C1 segment of cervical spinal cord (tissue), 14 donors: ENCODE measurements at places on chromosomes 7 and 10.

DNA sequence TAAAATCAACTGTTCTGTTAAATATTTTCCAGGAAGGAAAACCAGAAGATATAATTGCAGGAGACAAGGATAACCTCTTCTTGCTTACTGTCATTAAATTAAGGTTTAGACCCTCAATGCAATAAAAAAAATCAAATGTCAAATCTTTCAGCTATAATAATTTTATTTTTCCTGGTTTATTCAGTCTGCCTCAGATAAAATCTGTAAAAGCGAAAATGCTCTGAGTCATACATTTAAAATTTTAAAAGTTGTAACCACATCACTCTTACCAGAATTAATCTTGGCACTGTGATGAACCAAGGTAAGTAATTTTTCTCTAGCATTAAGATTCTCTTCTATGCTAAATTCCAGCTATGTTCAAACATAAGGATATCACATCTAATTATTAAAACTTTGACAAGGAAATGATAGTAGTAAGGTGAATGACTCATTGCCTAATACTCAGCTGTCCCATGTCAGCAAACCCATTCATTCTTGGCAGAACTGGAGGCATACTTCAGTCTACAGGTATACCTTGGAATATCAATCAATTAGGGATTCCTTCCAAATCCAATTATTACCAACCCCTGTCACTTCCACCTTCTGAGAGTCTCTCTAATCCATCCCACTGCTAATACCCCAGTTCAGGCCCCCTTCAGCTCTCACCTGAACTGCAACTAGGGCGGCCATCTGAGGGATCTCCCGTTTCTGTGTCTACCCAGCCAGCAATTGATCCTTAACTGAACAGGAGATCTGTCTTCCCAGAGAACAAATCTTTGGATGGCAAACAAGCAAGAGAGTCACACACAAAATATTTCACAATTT is 434.1 kb downstream of the GRM8 start:
- no peak for DNase-seq

DNA sequence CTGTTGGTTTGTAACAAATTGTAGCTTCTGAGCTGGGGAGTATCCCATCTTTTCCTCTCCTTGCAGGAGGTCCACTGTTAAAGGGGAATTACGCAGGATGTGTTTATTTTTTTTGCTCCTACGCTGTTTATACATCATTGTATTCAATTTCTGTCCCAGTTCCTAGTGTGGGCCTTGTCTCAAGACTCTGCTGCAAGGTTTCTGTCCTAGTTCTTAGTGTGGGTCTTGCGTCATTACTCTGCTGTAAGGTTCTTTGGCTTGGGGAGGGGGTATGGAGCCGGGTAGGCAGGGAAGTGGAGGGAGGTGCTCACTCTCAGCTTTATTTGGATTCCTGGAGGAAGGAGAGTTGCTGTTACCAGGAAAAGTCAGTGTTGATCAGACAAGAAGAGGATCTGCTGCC is 64.0 kb upstream of the TRIM8 start:
- no peak for DNase-seq

DNA sequence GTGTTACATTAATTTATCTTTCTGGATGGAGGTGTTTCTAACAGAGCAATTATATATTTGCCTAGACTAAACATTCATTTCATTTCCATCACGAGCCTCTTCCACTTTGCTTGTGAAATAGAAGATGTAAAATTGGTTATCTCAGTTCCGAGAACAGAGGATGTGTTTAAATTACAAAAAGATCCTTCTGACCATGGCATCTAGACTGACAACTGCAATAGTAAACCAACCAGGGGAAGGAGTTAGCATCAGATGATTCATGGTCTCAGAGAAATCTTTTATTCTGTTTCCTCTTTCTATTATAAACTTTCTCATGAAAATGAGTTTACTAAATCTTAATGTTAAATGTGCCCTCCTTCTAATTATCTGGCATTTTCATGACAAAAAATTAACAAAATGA is 149.8 kb upstream of the WDR11 start:
- no peak for DNase-seq

DNA sequence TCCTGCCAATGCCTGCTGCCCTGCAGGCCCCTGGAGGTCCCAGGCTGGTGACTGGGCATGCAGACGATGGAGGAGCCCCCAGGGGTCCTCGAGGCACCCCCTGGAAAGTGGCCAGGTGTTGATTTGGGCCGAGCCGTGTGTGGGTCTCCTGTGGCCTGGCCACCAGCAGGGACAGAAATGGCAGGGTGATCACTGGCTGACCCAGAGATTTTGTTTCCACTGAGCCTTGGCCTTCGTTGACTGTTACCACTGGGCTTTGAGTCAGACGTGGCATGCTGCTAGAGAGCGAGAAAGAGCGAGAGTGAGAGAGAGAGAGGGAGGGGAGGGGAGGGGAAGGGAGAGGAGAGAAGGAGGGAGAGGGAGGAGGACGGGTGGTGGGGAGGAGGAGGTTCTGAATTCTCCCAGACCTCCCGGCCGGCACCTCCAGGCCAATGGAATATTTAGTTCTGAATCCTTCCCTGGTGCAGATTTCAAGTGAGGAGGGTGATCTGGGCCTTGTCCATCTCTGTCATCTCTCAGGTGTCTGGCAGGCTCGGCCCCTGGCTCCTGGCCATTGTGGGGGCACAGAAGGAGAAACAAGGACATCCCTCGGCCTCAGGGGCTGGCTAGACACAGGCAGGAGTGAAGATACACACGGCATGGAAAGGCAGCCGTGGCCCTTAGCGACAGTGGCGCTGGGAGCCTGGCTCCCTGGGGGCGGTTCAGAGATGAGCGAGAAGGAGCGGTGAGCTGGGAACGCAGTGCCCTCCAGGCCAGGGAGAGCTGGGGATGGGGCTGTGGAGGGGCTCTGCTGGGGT is 58.2 kb downstream of the GLRX3 start:
- DNase-seq = no peak

- no peak for DNase-seq
These were observed 3.8 kb downstream of the TRPV6 start for GRCh38 chr7:142881586-142882337.

DNA sequence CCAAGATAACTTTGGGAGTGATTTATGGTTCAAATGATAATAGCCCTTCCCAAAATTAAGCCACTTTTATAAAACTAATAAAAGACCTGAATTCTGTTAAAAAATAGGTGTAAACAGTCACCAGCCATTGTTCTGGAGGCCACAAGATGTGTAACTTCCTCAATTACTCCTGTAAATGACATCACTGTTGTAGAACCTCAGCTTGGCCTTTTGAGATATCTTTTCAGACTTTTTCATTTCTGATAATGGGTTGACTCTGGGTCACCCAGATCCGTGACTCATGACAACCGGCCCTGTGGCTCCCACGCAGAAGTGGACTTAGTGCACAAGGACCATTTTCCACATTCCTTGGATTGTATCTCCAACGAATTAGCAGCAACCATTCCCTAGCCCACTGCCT is 106.6 kb downstream of the DKK1 start:
- DNase-seq = no peak

GRCh38 chr7:70590126-70590854 is 541.7 kb upstream of the GALNT17 start:
- no peak for DNase-seq

DNA sequence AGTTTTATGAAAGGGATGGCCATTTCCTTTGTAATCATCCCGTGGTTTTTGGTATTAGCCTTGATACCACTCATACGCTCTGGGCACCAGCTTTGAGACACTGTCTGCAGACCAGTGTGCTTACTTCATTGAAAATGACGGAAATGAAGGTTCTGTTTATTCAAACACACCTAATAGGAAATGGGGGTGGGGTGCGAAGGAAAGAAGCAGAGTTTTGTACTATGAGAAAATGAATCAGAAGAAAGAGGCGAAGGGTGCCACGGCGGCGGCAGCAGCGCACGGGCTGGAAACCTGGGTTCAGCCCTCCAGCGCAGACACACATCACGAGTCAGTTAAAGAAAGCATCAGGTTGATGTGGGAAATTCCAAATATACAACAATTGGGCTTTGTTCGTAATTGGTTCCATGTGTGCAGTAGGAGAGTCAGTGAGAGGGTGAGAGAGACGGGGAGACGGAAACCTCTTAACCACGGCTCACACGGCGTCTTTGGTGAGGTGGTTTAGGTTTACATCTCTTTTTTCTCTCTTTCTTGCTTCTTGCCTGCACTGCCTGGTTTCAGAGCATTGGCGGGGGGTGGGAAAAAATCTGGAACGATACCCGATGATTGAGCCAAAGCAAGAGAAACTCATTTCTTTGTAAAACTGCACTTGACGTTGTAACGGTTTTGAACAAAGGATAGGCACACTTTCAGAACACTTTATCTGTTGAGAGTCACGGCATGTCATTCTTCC is 321.2 kb downstream of the FRMD4A start:
- no peak for DNase-seq

DNA sequence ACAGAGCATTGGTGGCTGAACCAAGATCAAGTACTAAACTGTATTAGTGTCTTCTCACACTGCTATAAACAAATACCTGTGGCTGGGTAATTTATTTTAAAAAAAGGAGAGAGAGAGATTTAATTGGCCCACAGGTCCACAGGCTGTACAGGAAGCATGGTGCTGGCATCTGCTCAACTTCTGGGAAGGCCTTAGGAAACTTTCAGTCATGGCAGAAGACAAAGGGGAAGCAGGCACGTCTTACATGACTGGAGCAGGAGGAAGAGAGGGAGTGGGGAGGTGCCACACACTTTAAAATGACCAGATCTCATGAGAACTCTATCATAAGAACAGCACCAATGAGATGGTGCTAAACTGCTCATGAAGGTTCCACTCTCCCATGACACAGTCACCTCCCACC is 95.2 kb upstream of the JCAD start:
- no peak for DNase-seq

DNA sequence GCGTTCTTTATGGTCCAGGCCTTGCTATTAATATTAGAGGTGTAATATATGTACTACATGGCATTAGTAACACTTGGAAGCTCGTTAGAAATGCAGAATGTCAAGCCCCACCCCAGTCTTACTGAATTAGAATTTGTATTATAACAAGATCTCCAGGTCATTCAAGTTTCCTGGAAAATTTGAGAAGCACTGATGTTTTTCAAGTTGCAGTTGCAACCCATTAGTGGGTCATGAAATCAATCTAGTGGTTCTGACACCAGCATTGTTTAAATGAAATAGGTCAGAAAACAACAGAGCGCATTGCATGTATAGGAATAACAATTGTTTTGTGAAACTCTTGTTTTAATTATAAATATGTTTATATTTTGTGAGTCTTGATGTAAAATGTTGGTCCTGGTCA is 28.8 kb upstream of the MICU1 start:
- DNase-seq = no peak

DNA sequence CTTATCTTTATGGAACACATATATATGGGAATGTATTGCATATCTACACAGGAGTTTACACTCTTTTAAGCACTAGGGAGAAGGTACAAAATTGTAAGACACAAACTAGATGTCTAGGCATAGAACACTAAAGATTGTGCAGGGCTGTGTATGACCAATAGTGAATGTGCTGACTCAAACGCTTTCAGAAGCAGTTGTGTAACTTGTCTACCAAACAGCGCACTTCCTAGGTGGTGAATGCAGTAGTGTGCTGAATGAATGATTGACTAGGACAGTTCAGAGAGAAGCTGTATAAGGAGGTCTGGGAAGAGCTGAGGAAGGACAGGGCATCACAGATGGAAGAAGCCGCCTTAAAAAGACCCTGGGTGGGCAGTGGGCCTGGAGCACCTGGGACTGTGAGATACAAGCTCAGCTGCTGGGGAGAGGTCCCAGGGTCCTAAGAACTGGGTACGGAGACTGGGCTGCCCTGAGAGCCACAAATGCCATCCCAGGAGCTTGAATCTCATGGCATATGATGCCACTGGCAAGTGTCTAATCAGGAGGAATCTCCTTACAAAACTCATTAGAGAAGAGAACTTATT is 14.2 kb downstream of the CLRN3 start:
- DNase-seq = no peak

DNA sequence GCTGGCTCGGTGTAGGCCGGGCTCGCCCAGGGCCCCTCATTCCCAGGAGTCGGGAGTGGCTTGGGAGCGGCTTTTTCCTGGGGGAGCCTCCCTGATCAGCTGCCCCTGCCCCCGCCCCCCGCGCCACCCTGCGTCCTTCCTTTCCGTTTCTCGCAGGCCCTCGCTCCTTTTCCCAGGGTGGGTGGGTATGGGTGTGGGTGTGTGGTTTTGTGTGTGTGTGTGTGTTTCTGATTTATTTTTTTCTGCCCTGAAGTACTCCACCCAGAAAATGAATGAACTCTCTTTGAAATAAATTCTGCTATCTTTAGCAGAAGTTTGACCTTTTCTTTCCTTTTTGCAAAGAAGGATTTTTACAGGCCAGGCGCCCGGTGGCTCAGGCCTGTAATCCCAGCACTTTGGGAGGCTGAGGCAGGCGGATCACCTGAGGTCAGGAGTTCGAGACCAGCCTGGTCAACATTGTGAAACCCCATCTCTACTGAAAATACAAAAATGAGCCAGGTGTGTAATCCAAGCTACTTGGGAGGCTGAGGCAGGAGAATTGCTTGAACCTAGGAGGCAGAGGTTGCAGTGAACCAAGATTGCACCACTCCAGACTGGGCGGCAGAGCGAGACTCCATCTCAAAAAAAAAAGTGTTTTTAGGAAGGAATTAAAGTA is 30.0 kb upstream of the AP5Z1 start:
- no peak for DNase-seq

- no peak for DNase-seq
These were observed 21.2 kb downstream of the YAE1 start for GRCh38 chr7:39587393-39587792.

GRCh38 chr10:61397175-61397986 is 55.8 kb downstream of the TMEM26 start:
- no peak for DNase-seq

DNA sequence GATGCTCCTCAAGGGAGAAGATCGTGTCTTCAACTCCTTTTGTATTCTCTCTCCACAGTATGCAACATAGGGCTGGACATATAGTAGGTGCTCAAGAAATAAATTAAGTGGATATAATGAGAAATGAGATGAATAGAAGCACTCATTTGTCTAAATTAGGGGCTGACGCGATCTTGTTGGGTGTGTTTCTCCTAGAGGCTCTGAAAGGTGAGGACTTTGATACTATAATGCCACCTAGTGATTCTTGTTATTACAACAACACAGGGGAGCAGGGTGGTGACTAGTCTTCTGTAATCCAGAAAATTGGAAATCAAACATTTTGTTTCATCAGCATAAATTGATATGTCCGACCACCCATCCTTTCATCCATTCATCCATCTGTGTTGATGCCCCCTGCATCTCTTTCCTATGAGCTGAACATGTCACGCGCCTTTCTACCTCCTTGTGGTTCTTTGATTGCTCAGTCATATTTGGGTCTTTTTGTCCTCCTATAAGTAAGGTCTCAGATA is 3.5 kb upstream of the CFAP58 start:
- DNase-seq = no peak

DNA sequence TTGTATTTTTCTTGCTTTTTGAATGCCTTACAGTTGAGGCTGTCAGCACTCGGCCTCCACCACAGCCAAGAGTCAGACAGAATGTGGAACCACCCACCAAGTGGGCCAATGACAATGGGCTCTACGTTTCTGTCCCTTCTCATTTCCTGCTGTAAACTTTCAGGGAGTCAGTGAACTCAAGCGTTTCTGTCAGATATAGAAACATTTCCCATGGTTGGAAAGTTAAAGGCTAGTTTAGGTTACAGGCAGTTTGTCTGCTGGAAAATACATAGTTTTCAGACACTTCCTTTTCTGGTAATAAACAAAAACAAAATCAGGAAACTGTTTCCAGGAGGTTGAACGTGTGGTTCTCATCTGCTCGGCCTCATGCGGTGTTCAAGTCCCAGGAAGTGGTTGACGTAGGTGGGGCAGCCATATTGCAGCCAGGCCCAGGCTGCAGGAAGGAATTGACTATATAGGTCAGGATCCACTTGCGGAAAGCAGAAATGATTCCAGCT is 245.1 kb downstream of the CAMK1D start:
- no peak for DNase-seq

GRCh38 chr7:129210256-129210988 is 14.4 kb upstream of the AHCYL2 start:
- peak; percentile 80 for DNase-seq
